ENCODE measurements at places on chromosomes 1 and 21.

DNA sequence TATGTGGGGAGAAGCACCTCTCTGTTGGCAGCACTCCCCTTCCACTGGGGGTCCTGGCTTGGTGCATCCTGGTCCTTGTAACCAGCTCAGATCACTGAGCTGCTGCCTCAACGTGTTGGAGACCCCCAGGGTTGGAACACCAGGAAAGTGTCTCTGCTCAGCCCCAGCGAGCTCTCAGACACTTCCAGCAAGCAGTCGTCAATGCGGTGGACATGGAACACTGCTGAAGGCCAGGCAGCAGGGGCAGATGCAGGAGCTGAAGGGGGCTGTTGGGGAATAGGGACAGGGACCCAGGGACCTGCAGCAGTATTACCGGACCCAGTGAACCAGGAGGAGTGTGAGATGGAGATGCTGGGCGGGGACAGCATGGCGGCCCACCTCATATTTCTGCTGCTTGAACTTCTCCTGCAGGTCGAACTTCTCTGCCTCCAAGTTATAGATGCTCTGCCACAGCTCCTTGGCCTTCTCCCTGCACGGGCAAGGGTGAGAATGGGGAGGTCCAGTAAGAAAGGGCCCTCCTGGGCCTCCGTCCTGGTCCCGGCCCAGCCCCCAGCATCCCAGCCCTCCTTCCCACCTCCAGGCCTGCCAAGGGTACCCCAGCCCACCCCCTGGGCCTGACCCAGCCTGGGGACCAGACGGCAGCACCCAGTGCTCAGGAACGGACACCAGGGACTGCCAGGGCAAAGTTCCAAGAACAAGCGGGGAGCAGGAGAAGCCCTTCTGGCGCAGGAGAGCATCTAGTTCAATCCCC, 16.4 kb downstream of the TNNT2 start:
- no peak for DNase-seq

- DNase-seq, result no peak
Measured at GRCh38 chr1:239886266-239886665, 205.4 kb upstream of the FMN2 start.

- no peak for DNase-seq
Measured at GRCh38 chr1:3230553-3230952, 161.6 kb downstream of the PRDM16 start.

DNA sequence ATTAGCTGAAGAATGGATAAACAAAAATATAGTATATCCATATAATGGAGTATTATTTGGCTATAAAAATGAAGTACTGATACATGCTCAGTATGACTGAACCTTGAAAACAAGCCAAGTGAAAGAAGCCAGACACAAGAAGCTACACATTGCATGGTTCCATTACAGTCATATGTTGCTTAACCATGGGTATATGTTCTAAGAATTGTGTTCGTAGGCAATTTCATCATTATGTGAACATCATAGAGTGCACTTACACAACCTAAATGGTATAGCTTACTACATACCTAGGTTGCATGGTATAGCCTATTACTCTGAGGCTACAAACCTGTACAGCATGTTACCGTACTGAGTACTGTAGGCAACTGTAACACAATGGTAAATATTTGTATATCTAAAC, 28.6 kb upstream of the FCAMR start:
- DNase-seq, result no peak

DNA sequence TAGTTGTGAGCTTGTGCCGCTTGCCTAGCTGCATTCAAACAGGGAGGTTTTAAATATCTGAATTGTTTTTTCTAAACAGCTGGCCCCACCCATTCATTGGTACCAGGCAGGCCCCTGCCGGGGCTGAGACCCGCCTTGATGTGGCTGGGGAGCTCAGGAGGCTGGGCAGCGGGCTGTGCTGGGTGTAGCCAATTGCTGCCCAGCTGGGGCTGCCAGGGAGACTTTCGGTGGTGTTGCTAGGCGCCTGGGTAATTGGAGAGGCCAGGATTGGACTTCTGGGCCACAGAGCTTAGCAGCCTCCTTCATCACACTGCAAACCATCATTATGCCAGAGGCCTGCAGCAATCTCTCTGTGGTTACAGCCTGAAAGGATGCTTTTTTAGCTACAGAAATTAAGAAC, 12.2 kb downstream of the RHBDL2 start:
- peak; percentile 45 for DNase-seq

DNA sequence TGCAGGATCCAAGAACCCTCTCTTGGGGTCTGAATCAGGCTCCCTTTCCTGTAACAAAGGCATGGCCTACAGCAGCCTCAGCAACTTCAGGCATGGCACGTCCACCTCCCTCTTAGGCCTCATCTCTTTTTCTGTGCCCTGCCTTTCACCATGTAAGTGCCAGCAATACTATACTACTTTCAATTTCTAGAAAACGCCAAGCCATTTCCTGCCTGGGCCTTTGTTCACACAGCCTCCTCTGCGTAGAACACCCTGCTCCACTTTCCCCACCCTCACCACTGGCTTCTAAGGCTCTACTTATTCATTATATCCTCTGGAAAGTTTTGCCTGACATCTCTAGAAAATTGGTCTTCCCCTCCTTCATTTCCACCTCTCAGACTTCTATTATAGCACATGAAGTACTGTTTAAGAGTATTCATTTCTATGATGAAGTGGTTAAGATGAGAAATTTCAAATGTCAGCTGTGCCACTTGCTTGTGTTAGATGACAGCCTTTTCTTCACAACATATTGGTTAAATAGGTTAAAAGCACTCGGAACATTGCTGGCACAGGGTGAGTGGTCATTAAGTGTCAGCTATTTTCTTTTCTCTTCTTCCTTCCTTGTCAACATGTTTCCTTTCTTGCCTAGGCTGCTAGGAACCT, 41.6 kb upstream of the VWA5B1 start:
- no peak for DNase-seq

DNA sequence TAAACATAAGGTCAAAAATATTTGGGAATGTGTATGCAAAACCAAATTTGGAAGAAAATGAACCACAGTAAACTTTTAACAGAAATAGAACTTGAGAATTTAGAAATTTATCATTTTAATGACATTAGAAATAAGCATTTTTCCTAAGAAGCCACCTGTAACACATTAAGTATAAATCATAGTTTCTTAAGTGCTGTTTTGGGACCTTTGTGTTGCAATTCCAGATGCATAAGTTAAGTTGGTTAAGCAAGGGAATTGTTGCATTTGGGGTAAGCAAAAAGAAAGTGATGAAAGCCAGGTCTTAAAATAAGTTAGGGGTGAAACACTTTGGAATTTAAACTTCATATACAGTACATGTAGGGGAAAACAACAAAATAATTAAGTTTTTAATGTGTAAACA, 49.8 kb downstream of the CDKN2C start:
- no peak for DNase-seq

GRCh38 chr1:78678324-78678723, 28.7 kb downstream of the IFI44 start:
- no peak for DNase-seq

Data from NCI-H146 (cell line).